AG09309 (cell line): ENCODE measurements at places on chromosomes 16 and 17.

- no peak for DNase-seq
These were observed 162.8 kb upstream of the CDH11 start for GRCh38 chr16:65284626-65285025.

DNA sequence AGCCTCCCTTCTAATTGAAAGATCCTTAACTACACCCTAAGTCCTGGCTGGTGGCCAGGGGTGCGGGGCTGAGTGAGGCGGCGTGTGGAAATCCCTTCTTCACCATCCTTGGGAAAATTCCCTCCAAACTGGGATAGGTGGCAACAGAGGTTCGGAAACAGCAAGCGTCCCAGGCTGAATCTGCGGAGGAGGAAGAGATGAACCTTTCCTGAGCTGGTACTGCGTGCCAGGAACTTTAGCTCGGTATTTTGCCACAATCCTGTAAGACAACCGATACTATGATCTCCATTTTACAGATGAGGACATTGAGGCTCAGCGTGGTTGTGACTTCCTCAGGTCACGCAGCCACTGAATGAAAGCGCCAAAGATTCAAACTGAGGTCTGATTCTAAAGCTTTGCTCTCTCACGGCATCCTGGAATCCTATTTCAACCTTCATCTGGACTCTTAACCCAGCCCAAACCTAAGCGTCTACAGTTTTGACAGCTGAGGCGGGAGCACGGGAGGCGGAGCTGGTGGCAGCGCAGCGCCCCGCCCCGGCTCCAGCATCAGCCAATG, 583 bp upstream of the CYLD start:
- DNase-seq: no peak

- DNase-seq: no peak
These were observed 41.9 kb downstream of the MEAK7 start for GRCh38 chr16:84462296-84463210.

DNA sequence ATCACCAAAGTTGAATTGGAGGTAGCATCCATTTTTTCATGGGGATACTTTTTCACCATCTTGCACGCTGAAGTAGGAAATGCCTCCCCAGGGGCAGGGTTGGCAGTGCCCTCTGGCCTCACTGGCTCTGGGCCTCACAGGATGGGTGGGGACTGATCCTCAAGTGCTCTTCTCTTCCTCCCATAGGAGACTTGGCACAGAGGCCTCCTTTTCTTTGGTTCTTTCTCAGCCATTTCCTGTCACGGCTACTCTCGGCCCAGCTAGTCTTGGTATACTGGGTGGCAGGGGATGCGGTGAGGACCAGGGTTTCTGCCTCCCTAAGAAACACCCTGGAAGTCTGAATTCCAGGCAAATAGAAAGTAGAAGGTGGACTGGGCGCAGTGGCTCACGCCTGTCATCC, 58.2 kb downstream of the PECAM1 start:
- DNase-seq: no peak

- DNase-seq: no peak
These were observed 20.5 kb upstream of the MTMR4 start for GRCh38 chr17:58534901-58535421.

GRCh38 chr16:27962197-27962596, 101.3 kb downstream of the GSG1L start:
- no peak for DNase-seq

- DNase-seq: no peak
These were observed 243.9 kb upstream of the RBFOX1 start for GRCh38 chr16:7088711-7089110.
